ENCODE measurements at places on chromosomes 16 and 17. TPM values are rescaled to one million over a fixed set of nuclear protein-coding genes. Genes with fewer than 3 reads are reported as not detected.
A peak's percentile ranks its signal among the peaks of the same experiment; 100 is the strongest.

GRCh38 chr17:77579682-77580081 is 378.8 kb upstream of the TNRC6C start:
- no peak for DNase-seq
- no peak overlapping the region for H3K4me3 ChIP-seq
- no peak overlapping the region for H3K27ac ChIP-seq
- H3K36me3 ChIP-seq = no peaks in the 10 kb centered on the region

GRCh38 chr17:36941265-36942010 is 4.2 kb downstream of the LHX1 start:
- H3K27ac ChIP-seq = no peak overlapping the region
- no peaks in the 10 kb centered on the region for H3K4me1 ChIP-seq
- H3K27me3 ChIP-seq = no peaks in the 10 kb centered on the region
- H3K4me3 ChIP-seq = no peak overlapping the region
- DNase-seq = no peak
- H3K36me3 ChIP-seq = no peaks in the 10 kb centered on the region

Gene TSR3
- total RNA-seq = 37.5 TPM

- no peaks in the 10 kb centered on the region for H3K4me1 ChIP-seq
- H3K27me3 ChIP-seq = peaks cover 1% of the 10 kb centered on the region
- DNase-seq = no peak
- H3K27ac ChIP-seq = no peak overlapping the region
- no peak overlapping the region for H3K4me3 ChIP-seq
These were observed 13.5 kb upstream of the FOXN1 start for GRCh38 chr17:28492352-28493310.

DNA sequence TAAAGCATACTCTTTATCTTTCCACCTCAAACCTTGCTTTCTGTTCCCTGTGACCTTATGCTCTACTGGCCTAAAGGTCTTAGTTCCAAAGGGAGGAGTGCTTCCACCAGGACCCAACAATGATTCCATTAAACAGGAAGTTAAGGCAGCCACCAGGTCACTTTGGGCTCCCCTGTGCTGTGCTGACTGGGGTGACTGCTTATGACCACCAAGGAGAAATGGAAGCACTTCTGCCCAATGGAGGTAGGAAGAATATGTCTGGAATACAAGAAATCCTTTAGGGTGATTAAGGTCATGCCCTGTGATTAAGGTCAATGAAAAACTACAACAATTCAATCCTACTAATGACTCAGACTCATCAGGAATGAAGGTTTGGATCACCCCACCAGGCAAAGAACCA is 233.8 kb upstream of the CDH11 start:
- no peaks in the 10 kb centered on the region for H3K36me3 ChIP-seq
- no peak overlapping the region for H3K4me3 ChIP-seq
- H3K27me3 ChIP-seq = no peaks in the 10 kb centered on the region
- H3K4me1 ChIP-seq = no peaks in the 10 kb centered on the region

Gene TMC5
- total RNA-seq = not detected

Gene PRSS33
- not detected for total RNA-seq

GRCh38 chr16:28188085-28188916 is 23.5 kb downstream of the XPO6 start:
- no peak overlapping the region for H3K27ac ChIP-seq
- no peak overlapping the region for H3K4me3 ChIP-seq
- H3K4me1 ChIP-seq = peaks cover 3% of the 10 kb centered on the region

DNA sequence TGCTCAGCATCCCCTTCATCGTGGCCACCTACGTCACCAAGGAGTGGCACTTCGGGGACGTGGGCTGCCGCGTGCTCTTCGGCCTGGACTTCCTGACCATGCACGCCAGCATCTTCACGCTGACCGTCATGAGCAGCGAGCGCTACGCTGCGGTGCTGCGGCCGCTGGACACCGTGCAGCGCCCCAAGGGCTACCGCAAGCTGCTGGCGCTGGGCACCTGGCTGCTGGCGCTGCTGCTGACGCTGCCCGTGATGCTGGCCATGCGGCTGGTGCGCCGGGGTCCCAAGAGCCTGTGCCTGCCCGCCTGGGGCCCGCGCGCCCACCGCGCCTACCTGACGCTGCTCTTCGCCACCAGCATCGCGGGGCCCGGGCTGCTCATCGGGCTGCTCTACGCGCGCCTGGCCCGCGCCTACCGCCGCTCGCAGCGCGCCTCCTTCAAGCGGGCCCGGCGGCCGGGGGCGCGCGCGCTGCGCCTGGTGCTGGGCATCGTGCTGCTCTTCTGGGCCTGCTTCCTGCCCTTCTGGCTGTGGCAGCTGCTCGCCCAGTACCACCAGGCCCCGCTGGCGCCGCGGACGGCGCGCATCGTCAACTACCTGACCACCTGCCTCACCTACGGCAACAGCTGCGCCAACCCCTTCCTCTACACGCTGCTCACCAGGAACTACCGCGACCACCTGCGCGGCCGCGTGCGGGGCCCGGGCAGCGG is 3.2 kb downstream of the UTS2R start:
- H3K36me3 ChIP-seq = no peaks in the 10 kb centered on the region
- no peak overlapping the region for H3K4me3 ChIP-seq
- DNase-seq = no peak
- no peaks in the 10 kb centered on the region for H3K27me3 ChIP-seq

DNA sequence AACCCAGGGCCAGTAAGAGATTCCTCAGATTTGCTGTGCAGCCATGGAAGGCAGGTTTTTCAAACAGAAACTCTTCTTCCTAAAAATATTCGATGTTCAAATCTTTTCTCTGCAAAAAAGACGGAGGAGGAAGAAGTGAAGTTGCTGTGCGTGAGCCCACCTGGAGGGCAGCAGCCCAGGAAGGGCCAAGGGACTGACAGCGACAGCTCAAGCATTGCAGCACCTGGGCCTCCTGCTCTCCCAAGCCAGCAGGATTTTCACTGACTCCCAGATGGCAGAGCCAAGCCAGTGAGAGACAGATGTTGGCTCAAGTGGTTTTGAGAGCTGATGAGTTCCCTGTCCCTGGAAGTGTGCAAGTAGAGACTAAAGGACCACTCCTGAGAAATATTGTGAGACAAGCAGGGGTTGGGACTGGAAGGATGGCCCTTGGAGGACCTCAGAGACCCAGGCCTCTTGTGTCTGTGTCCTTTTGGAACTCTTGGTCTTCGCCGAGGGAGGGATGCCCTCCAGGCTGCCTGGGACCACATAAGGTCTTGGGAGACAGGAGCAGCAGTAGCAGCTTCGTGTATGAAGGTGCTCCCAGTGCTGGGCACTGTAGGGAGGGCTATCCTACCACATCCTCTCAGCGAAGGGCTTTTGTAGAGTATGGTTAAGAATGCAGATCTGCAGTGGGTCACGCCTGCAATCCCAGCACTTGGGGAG is 29.3 kb upstream of the TNFRSF13B start:
- H3K4me1 ChIP-seq = no peaks in the 10 kb centered on the region
- peak; percentile 65 for DNase-seq
- no peaks in the 10 kb centered on the region for H3K27me3 ChIP-seq

DNA sequence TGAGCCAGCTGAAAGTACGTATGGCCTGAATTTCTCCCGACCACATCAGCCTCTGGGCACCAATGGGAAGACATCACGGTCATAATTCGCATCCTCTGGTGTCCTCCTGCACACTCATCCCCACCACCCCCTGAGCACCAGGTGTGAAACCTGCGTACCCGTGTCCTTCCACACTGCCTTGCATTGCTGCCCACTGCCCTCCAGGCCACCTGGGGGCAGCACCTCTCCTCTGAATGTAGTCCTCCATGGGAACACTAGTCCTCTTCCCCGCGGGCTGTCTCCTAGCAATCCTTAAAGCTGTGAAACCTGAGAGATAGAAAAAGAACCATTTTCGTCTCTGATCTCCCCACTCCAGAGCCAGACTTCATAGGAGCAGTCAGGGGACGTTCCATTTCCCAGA is 125.5 kb downstream of the ZNF18 start:
- DNase-seq = no peak
- H3K4me1 ChIP-seq = no peaks in the 10 kb centered on the region
- no peaks in the 10 kb centered on the region for H3K27me3 ChIP-seq
- no peak overlapping the region for H3K27ac ChIP-seq
- no peak overlapping the region for H3K4me3 ChIP-seq

Gene SMURF2
- 62.1 TPM for total RNA-seq

- H3K4me3 ChIP-seq = no peak overlapping the region
- H3K4me1 ChIP-seq = peaks cover 5% of the 10 kb centered on the region
- no peaks in the 10 kb centered on the region for H3K27me3 ChIP-seq
- no peak overlapping the region for H3K27ac ChIP-seq
- no peaks in the 10 kb centered on the region for H3K36me3 ChIP-seq
- no peak for DNase-seq
These were observed 35.6 kb downstream of the NLRC3 start for GRCh38 chr16:3541527-3542155.

DNA sequence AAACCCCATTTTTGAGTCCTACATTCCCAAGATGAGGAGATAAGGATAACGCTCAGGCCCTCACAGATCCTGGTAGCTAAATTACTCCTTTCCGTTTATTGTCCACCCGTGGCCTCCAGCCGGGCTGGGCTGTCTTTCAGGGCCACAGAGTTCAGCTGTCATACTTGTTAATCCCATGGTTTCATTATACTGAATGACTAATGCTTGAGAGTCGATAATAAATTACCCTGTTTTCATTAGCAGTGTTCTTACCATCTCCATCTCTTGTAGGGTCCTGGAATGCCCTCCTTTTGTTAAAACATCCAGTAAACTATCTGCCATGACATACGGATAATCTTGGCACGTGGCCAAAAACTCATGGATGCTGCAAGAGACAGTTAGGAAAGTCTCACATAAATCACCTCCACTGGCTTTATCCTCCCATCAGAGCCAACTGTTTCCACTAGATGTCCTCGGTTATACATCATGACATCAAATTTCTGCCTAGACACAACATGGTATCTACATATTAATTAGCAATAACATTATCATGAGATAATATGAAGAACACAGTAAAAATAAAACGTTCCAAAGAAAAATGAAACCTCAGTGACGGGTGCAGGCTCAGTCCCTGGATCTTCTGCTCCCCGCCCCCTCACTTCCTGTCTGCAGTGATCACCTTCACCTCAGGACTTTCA is 45.3 kb downstream of the BRD7 start:
- H3K36me3 ChIP-seq = peaks cover 11% of the 10 kb centered on the region
- no peaks in the 10 kb centered on the region for H3K4me1 ChIP-seq
- no peak overlapping the region for H3K27ac ChIP-seq
- no peaks in the 10 kb centered on the region for H3K27me3 ChIP-seq
